ENCODE measurements at places on chromosomes 3 and 15. TPM values are rescaled to one million over a fixed set of nuclear protein-coding genes. Genes with fewer than 3 reads are reported as not detected.

DNA sequence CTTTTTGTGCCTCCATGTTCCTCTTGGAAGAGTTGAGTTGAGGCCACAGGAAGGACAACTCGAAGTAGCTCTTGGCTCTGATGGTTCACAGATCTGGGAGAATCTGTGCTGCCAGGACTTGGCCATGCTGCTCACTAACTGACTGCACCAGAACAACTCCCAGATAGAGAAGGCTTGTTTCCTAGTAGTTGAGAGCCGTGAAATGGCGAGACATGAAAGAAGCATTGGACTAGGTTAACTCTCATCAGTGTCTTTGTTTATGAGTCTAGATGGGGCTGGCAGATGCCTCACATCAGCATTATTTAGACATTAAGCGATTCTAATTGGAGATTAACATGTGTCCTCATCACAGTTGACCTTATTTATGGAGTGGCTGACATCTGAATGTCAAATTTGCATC lies 92.9 kb upstream of the AGBL1 start:
- no peak for DNase-seq

DNA sequence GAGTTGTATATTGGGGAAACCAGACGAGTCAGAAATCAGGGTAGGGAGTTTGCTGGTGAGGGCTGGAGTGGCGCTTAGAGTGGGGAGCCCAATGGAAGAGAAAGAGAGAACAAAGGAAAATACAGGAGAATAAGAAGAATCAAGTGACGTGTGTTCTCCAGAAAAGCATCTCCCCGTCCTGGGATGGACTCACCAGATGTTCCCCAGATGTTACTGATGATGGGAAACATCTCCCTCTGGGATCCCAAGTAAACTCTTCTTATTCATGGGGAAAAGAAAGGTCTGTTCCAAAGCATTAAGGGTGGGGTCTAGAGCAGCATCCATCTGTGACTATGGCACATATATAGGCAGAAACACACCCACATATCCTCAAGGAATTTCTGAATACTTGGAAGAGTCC lies 3.0 kb upstream of the CSRNP1 start:
- DNase-seq = no peak

GRCh38 chr15:41574158-41574557 lies 15.1 kb downstream of the TYRO3 start:
- no peak for DNase-seq

- DNase-seq = no peak
Measured at GRCh38 chr3:170044795-170045244, 7.0 kb downstream of the GPR160 start.

DNA sequence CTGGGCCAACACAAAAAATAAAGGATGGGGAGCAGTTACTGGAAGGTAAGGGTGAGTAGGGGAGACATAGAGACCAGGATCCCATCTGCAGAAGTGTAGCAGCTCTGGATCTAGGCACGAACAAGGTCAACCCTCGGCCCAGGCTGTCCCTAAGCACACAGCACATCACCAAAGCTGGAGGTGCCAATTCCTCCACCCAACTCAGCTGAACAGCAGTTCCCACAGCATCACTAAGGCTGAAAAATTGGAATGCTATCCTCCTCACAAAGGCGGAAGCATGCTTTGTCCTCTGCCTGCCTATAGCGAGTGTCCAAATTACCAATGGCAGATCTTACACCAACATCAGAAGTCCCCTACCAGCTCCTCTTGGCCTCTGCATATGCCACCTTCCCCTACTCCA lies 33.9 kb downstream of the OSBPL10 start:
- DNase-seq = no peak

DNA sequence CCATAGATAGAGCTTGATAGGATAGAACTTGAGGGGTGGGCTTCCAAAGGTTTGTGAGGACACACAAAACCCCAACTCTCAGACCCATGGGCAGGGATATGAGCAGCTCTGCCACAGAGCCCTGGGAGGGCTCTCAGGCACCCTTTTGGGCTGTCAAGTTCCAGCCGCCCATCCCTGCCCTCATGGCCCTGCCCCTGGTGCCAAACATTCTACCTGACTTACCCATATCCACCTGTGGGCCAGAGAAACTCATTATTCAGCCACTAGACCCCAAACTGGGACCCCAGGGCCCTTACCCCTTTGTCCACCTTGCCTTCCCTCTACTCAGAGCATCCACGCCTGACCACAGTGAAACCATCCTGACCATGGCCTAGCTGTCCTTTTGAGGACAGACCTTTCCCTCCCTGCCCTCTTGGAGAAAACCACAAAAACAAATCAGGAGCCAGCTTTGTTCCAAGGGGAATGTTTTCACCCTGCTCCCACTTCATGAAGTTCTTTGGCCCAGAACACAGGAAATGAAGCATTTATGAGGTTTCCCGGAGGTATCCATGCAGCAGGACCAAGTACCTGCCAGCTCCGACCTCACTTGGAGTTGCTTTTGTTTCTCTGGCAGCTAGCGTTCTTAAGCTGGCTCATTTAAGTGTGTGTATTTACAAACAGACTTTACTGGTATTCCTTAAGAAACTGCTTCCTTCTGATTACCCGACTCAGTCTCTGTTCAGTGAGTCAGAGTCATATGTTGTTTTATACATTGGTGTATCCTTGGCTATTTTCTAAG lies 34.2 kb upstream of the GALNT15 start:
- peak; percentile 69 for DNase-seq

GRCh38 chr3:152780553-152780952 lies 54.4 kb upstream of the P2RY1 start:
- DNase-seq = no peak

DNA sequence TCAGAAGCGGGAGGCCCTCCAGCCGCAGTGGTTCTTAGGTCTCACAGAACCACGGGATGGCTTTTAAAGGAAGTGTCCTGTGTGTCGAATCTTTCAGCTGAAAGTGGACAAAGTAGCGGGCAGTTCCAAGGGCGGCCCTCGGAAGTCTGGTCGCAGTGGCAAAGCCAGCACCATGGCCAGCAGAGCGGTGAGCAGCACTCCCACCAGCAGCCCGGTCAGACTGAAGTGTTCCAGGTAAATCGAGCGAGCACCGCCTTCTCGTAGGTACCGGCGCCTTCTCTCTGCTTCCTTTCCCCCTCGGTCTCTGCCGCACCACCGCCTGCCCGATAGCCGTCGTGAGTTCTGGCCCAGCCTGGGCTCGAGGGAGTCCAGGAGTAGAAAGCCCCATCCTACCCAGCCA lies 103.6 kb upstream of the ABHD17C start:
- DNase-seq = no peak

DNA sequence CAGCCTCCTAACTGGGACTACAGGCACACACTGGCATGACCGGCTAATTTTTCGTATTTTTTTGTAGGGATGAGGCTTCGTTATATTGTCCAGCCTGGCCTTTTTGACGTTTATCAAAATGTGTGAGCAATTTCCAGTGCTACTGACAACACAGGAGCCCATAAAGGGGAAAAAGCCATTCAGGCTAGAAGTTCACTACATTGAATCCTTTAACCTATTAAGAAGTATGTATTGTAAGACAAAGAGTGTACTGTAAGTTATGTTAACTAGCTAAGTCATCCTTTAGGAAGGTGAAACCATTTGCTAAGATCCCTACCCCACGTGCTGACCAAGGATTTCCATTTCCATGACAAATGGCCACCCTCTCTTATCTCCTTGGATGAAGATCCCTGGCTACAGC lies 156.8 kb downstream of the FOXB1 start:
- no peak for DNase-seq

GRCh38 chr15:27694506-27695087 lies 404.5 kb downstream of the OCA2 start:
- DNase-seq = no peak

DNA sequence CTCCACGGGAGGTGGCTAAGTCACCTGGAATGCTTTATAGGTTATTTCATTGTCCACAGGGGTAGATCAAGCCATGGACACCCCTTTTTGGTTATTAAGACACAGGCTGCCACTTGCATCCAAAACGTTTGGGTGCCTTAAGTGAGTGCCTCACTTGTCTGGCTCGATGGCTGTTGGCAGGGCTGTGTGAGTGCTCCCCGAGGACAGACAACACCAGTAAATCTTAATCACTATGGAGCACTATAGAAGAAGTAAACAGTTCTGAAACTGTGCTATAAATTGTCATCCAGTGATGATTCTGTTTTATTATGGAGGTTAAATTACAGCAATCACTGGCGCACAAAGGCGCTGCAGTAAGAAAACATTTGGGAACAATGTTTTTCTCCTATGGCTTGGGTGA lies 215.5 kb downstream of the CACNA2D3 start:
- DNase-seq = no peak

- no peak for DNase-seq
Measured at GRCh38 chr3:163490119-163490518, 1588.2 kb downstream of the SI start.

DNA sequence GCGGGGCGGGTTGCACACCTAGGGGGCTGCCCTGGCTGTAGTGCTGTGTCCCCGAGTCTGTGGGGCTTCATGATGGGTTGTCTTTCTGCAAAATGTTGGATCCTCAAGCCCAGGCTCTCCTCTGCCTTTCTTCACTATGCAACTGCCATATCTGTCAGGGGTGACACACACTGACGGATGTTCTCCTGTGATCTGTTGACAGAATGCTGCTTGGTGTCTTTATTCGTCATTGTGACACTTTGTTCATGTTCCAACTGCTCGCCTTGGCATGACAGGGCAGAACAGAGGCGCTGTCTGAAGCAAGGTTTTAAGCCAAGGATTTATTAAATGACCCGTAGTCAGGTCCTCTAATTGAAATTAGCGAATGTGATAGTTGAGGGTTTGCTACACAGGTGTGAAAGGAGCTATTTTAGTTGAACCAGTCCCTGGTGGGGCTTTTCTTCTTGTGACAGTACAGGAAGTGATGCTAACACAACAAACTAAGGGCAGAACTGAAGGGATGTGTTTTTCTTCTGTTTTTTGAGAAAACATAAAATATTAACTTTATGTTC lies 173.4 kb downstream of the MCTP2 start:
- DNase-seq = no peak

GRCh38 chr3:41277790-41278465 lies 78.6 kb downstream of the CTNNB1 start:
- no peak for DNase-seq

- no peak for DNase-seq
Measured at GRCh38 chr15:79609506-79609905, 177.4 kb downstream of the MINAR1 start.

DNA sequence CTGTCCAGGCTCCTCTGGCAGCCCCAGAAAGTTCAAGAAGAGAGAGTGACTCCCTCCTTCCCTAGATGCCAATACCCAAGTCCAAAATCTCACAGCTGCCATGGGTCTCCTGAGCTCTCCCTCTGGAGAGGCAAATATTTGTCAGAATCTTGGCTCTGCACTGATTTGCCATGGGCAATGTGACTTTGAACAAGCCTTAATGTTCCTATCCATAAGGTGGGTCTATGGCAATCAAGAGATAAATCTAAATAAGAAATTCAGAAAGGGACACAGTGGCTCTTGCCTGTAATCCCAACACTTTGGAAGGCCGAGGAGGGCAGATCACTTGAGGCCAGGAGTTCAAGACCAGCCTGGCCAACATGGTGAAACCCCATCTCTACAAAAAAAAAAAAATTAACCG lies 12.4 kb upstream of the WNT7A start:
- DNase-seq = no peak

DNA sequence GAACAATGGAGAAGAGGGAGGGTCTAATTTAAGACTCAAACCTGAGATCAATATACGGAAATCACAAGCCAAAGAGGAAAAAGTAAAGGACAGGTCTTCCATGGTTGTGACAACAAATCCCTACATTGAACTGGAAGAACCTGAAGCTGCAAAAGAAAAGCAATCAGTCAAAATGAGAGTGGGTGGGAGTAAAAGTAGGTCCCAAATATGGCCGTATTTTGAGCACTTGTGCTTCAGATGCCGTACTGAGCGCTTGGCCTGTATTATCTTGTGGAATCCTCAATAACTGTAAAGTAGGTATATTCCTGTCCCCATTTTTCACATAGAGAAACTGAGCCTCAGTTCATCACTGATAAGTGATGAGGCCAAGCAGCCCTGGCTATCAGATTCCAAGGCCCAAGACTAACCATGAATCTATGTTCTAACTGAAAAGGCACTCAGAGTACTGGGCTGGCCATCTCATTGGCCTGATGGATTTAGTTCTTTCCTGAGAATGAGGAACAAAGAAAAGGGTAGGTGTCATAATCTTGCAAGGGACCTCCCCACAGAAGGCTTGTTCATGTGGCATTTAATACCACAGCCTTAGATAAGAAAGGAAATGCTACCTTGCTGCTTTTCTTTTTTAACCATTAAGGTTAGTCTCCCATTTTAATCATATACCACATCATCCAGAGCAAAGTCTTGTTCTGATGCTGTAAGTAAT lies 52.5 kb downstream of the LRRN1 start:
- DNase-seq = no peak

- no peak for DNase-seq
Measured at GRCh38 chr3:5194341-5194740, 6.8 kb downstream of the EDEM1 start.

GRCh38 chr15:62472616-62473299 lies 307.7 kb upstream of the C2CD4B start:
- peak; percentile 31 for DNase-seq

- DNase-seq = no peak
Measured at GRCh38 chr3:188439080-188439479, 285.1 kb downstream of the LPP start.

- no peak for DNase-seq
Measured at GRCh38 chr15:49084285-49084570, 38.0 kb upstream of the SECISBP2L start.

DNA sequence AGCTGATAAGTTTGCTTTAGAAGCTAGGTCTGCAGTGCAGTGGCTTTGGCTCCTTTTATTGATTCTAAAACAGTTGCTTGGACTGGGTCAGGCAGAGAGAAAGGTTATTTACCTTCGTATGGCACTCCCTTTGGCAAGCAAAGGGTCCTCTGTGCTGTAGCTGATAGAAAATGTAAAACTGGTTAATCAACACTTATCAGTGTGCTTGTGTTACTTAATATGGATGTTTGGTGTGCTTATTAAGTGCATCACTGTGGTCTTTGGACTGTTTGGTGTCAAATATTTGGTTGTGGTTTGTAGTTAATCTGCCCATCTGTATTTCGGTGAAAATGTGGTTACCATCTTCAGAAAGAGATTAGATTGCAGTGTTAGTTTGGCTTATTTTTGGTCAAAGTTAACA lies 16.0 kb downstream of the UBE2E2 start:
- no peak for DNase-seq

DNA sequence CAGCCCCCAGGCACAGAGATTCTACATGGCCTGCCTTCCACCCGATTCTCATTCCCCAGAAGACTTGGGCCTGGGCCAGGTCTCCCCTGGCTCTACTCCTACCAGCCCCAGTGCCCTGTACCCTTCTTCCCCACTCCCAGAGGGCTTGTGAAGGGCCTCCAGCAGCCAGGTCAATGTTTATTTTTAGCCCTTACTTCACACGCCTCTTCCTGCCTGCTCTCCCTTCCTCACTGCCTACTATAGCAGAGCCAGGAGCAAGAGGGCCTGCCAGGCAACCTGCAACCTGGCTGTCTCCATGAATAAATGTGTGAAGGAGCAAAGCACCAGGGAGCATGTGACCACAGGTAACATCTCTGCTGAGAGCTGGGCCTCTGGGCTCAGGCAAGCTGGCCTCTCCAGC lies 26.4 kb upstream of the APEH start:
- no peak for DNase-seq

ASB14 gene
- total RNA-seq = not detected

CYP8B1 gene
- not detected for total RNA-seq

DNAH12 gene
- not detected for total RNA-seq

IMP3 gene
- total RNA-seq = 71.3 TPM

LTK gene
- 1.8 TPM for total RNA-seq

PRKAR2A gene
- 58.4 TPM for total RNA-seq

ILDR1 gene
- not detected for total RNA-seq

TMEM62 gene
- total RNA-seq = 11.5 TPM

SLC51B gene
- not detected for total RNA-seq

PRR20G gene
- total RNA-seq = not detected

SIDT1 gene
- total RNA-seq = not detected

ALS2CL gene
- 2.4 TPM for total RNA-seq

BOC gene
- total RNA-seq = 12.9 TPM

Data from HFFc6 (cell line).